ENCODE measurements at places on chromosomes 16 and 17.

GRCh38 chr17:51500454-51500853, 240.1 kb downstream of the UTP18 start:
- DNase-seq: no peak

GRCh38 chr17:66885417-66885816, 50.5 kb downstream of the CACNG5 start:
- DNase-seq: peak; percentile 22

DNA sequence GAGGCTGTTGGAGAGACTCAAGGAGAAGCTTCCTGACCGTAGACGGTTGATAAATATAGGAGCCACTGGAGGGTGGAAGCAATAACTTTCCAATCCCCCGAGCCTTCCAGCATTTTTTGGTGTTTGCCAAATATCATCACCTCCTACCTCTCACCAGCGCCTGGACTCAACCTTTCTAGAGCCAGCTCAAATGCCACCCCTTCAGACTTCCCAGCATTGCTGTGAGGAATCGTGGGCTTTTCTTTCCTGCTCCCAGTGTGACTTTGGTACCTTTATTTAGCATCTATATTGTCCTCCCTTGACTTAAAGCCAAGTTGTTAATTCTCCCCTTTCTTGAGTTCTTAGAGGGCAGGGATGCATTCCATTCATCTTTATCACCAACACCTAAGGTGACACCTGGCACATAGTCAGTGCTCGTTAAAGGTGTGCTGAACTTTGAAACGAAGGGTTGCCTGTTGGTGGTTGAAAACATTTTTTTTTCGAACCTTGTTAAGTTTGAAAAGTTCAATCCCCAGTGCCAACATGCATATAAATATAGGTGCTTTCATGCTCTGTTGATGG, 35.3 kb upstream of the CCR7 start:
- no peak for DNase-seq

DNA sequence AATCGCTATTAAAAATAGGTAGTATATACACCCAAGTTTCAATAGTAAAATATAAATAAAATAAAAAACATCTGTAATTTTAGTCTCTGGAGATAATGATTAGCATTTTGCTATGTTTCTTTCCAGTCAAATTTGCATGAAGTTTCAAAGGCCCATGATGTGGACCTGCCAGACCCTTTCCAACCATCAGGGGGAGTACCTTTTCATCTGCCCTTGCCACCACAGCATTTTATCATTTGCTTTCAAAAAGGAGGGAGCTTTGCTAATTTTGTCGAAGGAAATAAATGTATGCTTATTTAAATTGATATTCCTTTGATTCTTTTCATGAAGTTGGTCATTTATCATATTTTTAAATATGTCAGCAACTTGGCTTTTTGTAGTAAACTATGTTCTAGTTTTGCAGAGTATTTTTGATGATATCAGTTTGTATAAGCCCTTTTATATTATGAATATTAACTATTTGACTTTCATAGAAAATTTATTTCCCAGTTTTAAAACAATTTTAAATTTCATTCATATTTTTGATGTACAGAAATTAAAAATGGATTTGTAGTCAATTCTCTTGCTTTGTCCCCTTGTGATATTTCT, 115.2 kb upstream of the NETO2 start:
- peak; percentile 11 for DNase-seq

DNA sequence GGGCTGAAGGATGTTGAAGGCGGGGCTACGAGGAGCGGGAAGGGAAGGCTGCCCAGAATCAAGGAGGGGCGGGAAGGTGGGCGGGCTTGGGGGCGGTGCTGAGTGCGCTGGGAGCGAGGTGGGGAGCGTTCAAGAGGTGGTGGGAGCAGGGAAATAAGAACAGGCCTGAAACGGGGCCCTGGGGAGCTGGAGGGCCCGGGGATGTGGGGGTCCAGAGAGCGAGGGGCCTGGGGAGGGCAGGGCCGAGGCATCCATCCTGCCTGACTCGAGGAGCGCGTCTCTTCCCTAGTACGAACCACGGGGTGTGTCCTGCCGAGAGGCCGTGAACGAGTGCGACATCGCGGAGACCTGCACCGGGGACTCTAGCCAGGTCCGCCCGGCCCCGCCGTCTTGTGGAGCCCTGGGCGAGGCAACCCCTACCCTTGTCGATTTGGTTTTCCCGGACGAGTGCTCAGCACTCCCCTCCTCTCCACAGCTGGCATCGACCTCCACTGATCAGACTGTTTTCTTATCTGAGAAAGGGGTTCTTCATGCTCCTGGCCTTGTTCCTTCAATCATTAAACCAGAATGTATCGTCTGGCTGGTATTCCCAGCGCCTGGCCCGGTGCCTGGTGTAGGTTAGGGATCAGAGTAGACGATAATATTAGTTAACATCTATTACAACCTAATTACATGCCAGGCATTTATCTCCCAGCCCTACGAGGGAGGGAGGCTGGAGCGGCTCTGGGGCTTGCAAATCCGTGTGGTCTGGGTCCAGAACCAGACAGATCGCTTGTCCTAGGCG, 17.2 kb downstream of the ADAM11 start:
- DNase-seq: no peak

GRCh38 chr16:56488035-56488434, 31.8 kb downstream of the BBS2 start:
- DNase-seq: peak; percentile 90

- DNase-seq: no peak
Measured at GRCh38 chr17:81336930-81337325, 41.8 kb upstream of the SLC38A10 start.

DNA sequence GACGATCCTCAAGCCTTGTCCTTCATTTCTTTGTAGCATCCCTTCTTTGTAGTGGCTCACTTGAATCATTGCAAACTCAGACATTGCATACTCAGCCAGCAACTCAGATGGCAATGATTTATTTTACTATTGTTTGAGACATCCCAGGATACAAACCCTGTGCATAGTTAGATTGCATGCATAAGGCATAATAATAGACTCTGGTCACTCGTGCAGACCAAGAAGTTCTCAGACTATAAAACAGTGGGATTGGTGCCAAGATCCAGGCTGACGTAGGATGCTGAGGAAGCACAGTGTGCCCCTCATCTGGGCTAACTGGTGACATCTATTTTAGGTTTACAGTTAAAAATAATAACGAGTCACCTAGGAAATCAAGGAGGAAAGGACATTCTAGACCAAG, 142.3 kb downstream of the PMP22 start:
- DNase-seq: no peak

- DNase-seq: no peak
Measured at GRCh38 chr16:66911801-66912200, 6.9 kb downstream of the CDH16 start.
